Mesenteric fat pad (tissue), 1 donor: ENCODE measurements at places on chromosomes 16 and 17. TPM values are rescaled to one million over a fixed set of nuclear protein-coding genes. Genes with fewer than 3 reads are reported as not detected.

GRCh38 chr17:1949754-1950153 lies 75.4 kb downstream of the RTN4RL1 start:
- no peak for DNase-seq

DNA sequence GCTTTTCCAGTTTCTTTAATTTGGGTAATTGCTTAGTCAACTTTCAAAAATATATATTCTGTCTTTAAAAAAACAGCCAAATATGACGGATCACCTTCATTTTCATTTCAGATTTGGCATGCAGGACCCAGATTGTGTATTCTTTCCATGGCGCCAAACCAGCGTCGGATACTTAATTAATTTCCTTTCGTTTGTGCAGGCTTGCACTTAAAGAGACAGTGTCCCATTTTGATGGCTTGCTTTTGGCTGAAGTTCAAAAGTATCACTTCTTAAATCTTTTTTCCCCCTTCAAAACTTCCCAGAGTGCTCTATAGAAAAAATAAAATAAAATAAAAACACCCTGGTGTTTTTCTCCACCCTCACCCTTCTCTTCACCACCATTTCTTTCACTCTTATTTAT lies 394.5 kb upstream of the SOX9 start:
- DNase-seq, result no peak

GRCh38 chr17:20095336-20096080 lies 86.3 kb downstream of the SPECC1 start:
- no peak for DNase-seq

- no peak for DNase-seq
Observed at GRCh38 chr17:31513731-31514427, 122.4 kb downstream of the RAB11FIP4 start.

DNA sequence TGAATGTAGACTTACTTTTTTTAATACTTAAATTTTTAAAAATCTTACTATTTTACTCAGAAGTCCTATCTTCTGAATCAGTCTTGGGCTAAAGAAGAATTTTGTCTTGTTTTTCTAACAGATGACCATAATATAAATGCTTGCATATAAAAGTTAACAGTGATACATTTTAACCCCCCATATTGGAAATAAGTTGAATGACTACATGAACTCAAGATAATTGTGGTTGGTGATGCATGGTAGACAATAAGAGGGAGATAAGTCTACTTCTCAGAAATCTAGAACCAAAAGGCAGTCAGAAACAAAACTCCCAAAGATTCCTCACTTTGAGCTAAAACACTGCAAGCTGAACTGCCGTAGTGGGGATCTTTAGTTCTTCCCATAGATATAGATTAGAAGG lies 868.4 kb upstream of the SOX9 start:
- DNase-seq, result no peak

GRCh38 chr16:303760-304505 lies 21.0 kb downstream of the PDIA2 start:
- DNase-seq, result no peak

DNA sequence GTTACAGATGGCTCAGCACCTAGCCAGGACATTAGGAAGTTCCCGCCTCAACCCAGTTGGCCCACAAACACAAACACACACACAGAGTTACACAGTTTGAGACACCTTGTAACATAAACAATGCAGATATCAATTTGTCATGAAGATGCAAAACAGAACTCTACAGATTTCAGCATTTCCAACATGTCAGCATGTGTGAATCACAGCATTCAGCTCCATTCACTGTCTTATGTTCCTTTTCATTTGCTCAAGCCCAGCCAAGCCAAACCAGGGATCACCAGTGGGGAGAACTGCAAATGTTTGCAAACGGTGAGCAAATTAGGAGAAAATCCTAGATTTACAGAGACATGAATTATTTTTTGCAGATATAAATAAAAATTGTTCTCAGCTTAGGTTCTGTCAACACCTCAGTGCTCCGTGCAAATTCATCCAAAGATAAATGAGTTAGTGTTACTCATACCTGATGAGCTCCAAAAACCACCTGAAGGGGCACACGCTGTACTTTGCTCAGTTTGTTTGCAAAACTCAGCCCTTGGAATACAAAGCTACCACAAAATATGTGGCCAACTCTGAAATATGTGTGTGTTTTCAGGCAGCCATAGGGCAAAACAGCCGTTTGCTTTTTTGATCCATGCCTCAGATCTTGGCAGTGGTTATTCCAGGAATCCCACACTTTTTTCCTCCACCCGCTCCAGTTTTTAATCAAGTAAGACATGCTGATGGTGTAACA lies 16.3 kb upstream of the COX10 start:
- no peak for DNase-seq

DRC7 gene
- total RNA-seq, result not detected

GUCY2D gene
- total RNA-seq, result not detected

ABCC6 gene
- 6.9 TPM for total RNA-seq

GCGR gene
- 0.26 TPM for total RNA-seq

CD79B gene
- 4.3 TPM for total RNA-seq
